ENCODE measurements at places on chromosomes 5 and 9. TPM values are rescaled to one million over a fixed set of nuclear protein-coding genes. Genes with fewer than 3 reads are reported as not detected.

DNA sequence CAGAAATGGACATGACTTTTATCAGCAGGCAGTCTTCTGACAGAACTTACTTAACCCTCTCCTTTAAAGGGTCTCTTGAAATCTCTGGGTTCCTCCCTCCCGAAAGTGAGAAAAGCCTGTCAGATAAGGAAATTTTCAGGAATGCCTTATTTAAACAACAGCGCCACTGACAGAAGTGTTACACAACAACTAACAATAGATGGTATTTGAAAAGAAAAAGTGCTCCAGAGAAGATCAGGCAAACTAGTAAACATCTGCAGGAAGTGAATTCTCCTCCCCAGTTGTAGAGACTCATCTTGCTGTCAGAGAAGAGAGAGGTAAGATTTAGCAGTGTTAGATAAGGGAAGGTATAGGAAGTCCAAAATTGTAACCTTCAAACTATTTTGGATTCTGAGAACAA lies 107.2 kb upstream of the NFIL3 start:
- no peak for DNase-seq

- DNase-seq, result peak; percentile 17
Measured at GRCh38 chr5:168314735-168315411, 23.4 kb downstream of the WWC1 start.

DNA sequence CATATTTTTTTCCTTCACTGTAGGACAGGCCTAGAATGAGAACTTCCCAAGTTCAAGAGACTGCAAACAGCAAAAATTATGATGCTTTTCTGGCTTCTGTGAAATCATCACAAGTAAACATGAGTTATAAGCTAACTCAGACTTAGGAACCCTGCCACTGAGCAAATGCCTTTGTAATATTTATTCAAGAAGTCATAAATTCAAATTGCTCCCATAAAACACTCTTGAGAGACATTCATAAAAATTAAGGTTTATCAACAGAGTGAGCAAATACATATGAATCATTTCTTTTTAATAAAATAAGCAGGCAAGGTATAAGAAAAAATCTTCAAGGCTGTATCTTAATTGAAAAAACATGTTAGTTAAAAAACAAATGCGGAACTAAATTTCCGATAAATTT lies 124.2 kb downstream of the GNA14 start:
- no peak for DNase-seq

DNA sequence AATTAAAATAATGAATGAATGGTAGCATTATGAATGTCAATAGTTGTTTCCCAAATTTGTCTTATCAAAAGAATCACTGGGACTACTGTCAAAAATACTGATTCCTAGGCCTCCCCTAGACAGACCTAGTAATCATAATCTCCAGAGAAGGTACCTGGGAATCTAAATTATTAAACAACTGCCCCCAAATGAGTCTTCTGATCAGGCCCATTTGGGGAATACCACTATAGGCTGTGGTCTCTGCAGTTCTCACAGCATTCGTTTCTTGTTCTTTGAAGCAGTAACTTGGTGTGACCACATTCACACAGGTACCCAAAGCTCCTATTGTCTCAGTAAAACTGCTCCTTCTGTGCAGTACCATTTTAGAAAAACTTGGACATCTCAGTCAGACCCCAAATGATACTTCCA lies 230.9 kb downstream of the PIK3R1 start:
- no peak for DNase-seq

Gene PDE6A
- 0.47 TPM for total RNA-seq

Gene ARHGEF28
- total RNA-seq, result 20.1 TPM
